Naive thymus-derived CD4-positive, alpha-beta T cell (primary cell): ENCODE measurements at places on chromosomes 11 and 22. TPM values are rescaled to one million over a fixed set of nuclear protein-coding genes. Genes with fewer than 3 reads are reported as not detected.

TEX12 gene
- not detected for polyA plus RNA-seq

CRACR2B gene
- not detected for polyA plus RNA-seq

DEFB131B gene
- not detected for polyA plus RNA-seq

SLCO2B1 gene
- polyA plus RNA-seq = not detected

RPS3 gene
- polyA plus RNA-seq = 6,041 TPM

OR51B4 gene
- polyA plus RNA-seq = not detected

KDM4D gene
- 0.66 TPM for polyA plus RNA-seq

FHIP1B gene
- 9.7 TPM for polyA plus RNA-seq

CXCR5 gene
- 1.1 TPM for polyA plus RNA-seq

CENPM gene
- 4.4 TPM for polyA plus RNA-seq

MPZL2 gene
- polyA plus RNA-seq = 1.2 TPM

TMEM218 gene
- polyA plus RNA-seq = 34.5 TPM

OR52B2 gene
- polyA plus RNA-seq = not detected

LDHA gene
- 353 TPM for polyA plus RNA-seq

RELT gene
- 6.4 TPM for polyA plus RNA-seq

HBE1 gene
- not detected for polyA plus RNA-seq

SHISA8 gene
- polyA plus RNA-seq = not detected

RCOR2 gene
- polyA plus RNA-seq = not detected
